ENCODE measurements at places on chromosomes 12 and 14. TPM values are rescaled to one million over a fixed set of nuclear protein-coding genes. Genes with fewer than 3 reads are reported as not detected.

The RPGRIP1 gene
- not detected for total RNA-seq

The TBC1D30 gene
- total RNA-seq = 15.8 TPM

The SP7 gene
- not detected for total RNA-seq

The GPRC5D gene
- total RNA-seq = not detected

GRCh38 chr12:26878661-26879119 is 45.7 kb upstream of the ITPR2 start:
- no peak overlapping the region for H3K27ac ChIP-seq
- no peaks in the 10 kb centered on the region for H3K36me3 ChIP-seq
- no peaks in the 10 kb centered on the region for H3K27me3 ChIP-seq
- H3K4me1 ChIP-seq = peaks cover 15% of the 10 kb centered on the region
- DNase-seq = no peak

GRCh38 chr12:117790948-117791347 is 177.8 kb downstream of the KSR2 start:
- no peak overlapping the region for H3K4me3 ChIP-seq
- H3K36me3 ChIP-seq = no peaks in the 10 kb centered on the region
- no peak for DNase-seq

GRCh38 chr12:100721169-100721568 is 73.4 kb upstream of the ANO4 start:
- peaks cover 6% of the 10 kb centered on the region for H3K27me3 ChIP-seq
- H3K4me1 ChIP-seq = no peaks in the 10 kb centered on the region
- no peak overlapping the region for H3K27ac ChIP-seq
- DNase-seq = no peak
- no peaks in the 10 kb centered on the region for H3K36me3 ChIP-seq

GRCh38 chr12:111971800-111972199 is 41.2 kb downstream of the TMEM116 start:
- no peaks in the 10 kb centered on the region for H3K4me1 ChIP-seq
- no peaks in the 10 kb centered on the region for H3K27me3 ChIP-seq
- H3K4me3 ChIP-seq = no peak overlapping the region
- no peaks in the 10 kb centered on the region for H3K36me3 ChIP-seq

- H3K36me3 ChIP-seq = no peaks in the 10 kb centered on the region
- DNase-seq = no peak
- no peaks in the 10 kb centered on the region for H3K4me1 ChIP-seq
- H3K27ac ChIP-seq = no peak overlapping the region
- H3K27me3 ChIP-seq = no peaks in the 10 kb centered on the region
Measured at GRCh38 chr12:59370933-59371332, 224.9 kb upstream of the SLC16A7 start.

GRCh38 chr14:84027351-84027750 is 1502.6 kb upstream of the FLRT2 start:
- H3K27ac ChIP-seq = no peak overlapping the region
- H3K4me3 ChIP-seq = no peak overlapping the region
- H3K36me3 ChIP-seq = no peaks in the 10 kb centered on the region
- H3K4me1 ChIP-seq = no peaks in the 10 kb centered on the region
